Central memory CD8-positive, alpha-beta T cell (primary cell): ENCODE measurements at places on chromosomes 7 and 10.
A peak's percentile ranks its signal among the peaks of the same experiment; 100 is the strongest.

DNA sequence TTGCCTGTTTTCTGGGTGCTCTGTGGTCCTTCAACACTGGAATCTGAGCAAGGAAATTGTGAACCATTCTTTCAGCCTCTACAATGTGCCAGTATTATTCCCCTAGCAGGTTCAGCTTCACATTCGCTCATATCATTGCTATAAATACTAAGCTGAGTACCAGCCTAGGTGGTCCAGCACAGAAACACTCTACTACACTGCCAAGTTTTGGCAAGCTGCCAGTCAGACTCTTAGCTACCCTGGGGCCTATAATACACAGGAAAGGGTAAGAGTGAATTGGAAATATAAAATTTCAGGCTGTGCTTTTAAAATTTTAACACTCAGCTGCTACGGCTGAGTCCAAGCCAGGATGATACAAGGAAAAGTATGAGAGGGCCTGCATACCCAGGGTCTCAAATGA lies 49.9 kb upstream of the PPP1R3A start:
- no peaks in the 10 kb centered on the region for H3K36me3 ChIP-seq
- no peak for DNase-seq
- no peak overlapping the region for H3K4me3 ChIP-seq
- H3K4me1 ChIP-seq, result no peaks in the 10 kb centered on the region
- no peak overlapping the region for H3K27ac ChIP-seq
- H3K27me3 ChIP-seq, result no peaks in the 10 kb centered on the region

- H3K36me3 ChIP-seq, result peaks cover 2% of the 10 kb centered on the region
- no peak overlapping the region for H3K4me3 ChIP-seq
- no peaks in the 10 kb centered on the region for H3K4me1 ChIP-seq
- no peak for DNase-seq
- no peak overlapping the region for H3K27ac ChIP-seq
Measured at GRCh38 chr10:17744341-17744861, 7.6 kb upstream of the TMEM236 start.

DNA sequence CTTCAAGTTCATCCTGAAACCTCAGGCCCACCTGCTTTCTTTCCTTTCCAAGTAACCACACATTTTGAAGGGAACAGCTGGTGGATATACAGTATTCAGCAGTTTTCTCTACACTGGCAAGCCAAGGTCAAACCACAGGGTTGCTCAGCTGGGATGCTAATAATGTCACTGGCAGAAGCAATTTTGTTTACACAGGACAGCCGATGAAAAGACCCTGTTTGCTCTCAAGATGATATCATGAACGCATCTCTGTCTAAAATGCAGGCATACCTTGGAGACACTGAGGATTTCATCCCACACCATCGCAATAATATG lies 186.2 kb downstream of the USP6NL start:
- DNase-seq, result no peak
- H3K4me3 ChIP-seq, result no peak overlapping the region
- peaks cover 2% of the 10 kb centered on the region for H3K36me3 ChIP-seq
- H3K4me1 ChIP-seq, result peaks cover 16% of the 10 kb centered on the region
- no peak overlapping the region for H3K27ac ChIP-seq

DNA sequence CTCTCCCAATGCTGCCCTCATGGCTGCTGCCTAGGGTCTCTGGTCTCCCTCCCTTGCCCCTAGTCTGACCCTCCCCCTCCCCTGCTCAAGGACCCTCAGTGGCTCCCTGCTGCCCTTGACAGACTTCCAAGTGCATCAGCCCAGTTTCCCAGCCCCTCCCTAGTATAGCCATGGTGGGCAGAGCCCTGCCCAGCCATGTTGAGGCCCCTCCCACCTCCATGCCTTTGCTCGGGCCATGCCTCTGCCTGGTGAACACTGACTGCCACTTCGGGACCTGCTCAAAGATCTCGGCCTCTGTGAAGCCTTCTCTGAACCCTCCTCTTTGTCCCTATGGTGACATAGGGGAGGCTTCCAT lies 73.2 kb downstream of the MYL10 start:
- no peaks in the 10 kb centered on the region for H3K4me1 ChIP-seq
- DNase-seq, result no peak
- no peaks in the 10 kb centered on the region for H3K36me3 ChIP-seq
- H3K4me3 ChIP-seq, result no peak overlapping the region
- H3K27ac ChIP-seq, result no peak overlapping the region

- no peak overlapping the region for H3K4me3 ChIP-seq
- no peak for DNase-seq
- H3K27ac ChIP-seq, result no peak overlapping the region
- H3K4me1 ChIP-seq, result peaks cover 4% of the 10 kb centered on the region
- H3K36me3 ChIP-seq, result peaks cover 5% of the 10 kb centered on the region
- no peaks in the 10 kb centered on the region for H3K27me3 ChIP-seq
Measured at GRCh38 chr10:103637011-103637410, 143.5 kb downstream of the NEURL1 start.

DNA sequence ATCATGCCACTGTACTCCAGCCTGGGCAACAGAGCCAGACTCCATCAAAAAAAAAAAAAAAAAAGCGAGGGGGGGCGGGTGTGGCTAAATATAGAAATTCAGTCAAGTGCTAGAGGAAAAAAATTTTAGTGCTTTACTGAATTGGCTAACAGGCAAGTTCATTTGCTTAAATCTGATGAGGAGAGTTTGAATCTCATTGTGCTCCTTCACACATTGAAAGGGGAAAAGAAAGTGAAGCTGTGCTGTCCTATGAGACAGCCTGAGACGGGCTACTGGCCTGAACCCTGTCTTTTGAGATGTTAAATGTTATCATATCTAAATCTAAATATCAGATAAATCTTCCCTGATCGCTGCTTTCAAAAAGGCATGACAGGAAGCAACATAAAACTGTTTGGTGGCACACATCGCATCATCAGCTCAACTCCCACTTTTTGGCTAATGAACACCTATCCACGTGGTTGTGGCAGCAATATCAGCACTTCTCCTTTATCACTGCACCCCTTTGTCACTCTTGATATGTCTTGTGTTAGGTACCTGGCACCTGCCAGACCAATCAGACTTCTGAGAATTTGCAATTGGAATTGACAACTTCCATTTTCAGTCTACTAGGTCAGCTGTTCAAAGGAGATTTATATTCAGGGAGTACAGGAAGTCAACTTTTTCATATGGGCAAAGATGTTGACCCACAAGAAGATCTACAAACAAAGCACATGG lies 14.0 kb upstream of the IFIT1B start:
- DNase-seq, result no peak
- H3K27me3 ChIP-seq, result no peaks in the 10 kb centered on the region
- H3K36me3 ChIP-seq, result peaks cover 2% of the 10 kb centered on the region
- no peak overlapping the region for H3K27ac ChIP-seq
- H3K4me1 ChIP-seq, result peaks cover 17% of the 10 kb centered on the region
- no peak overlapping the region for H3K4me3 ChIP-seq

- H3K4me1 ChIP-seq, result no peaks in the 10 kb centered on the region
- no peak overlapping the region for H3K27ac ChIP-seq
- H3K27me3 ChIP-seq, result peaks cover 27% of the 10 kb centered on the region
- no peak for DNase-seq
Measured at GRCh38 chr7:21923658-21924057, 22.0 kb downstream of the CDCA7L start.

DNA sequence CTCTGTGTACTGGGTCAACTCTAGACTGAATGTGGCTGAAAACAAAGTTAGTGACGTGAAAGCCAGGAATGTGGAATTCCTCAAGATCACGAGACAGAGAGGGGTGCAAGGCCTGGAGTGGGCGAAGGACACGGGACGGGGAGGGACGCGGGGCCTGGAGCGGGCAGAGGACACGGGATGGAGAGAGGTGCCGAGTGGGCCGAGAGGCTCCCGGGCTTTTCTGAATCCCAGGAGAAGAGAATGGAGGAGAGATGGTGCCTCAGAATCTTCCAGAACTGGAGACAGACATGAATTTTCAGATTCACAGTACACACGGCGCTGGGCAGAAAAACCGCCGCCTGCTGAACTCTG lies 50.6 kb upstream of the PRKAR1B start:
- H3K36me3 ChIP-seq, result peaks cover 8% of the 10 kb centered on the region
- DNase-seq, result no peak
- no peak overlapping the region for H3K4me3 ChIP-seq
- no peaks in the 10 kb centered on the region for H3K27me3 ChIP-seq

- H3K4me3 ChIP-seq, result no peak overlapping the region
- H3K27me3 ChIP-seq, result no peaks in the 10 kb centered on the region
- H3K4me1 ChIP-seq, result no peaks in the 10 kb centered on the region
- peaks cover 2% of the 10 kb centered on the region for H3K36me3 ChIP-seq
- no peak overlapping the region for H3K27ac ChIP-seq
Measured at GRCh38 chr7:20152511-20152910, 64.7 kb downstream of the MACC1 start.

- H3K4me3 ChIP-seq, result peak overlapping the region; percentile 97
- peak; percentile 59 for DNase-seq
- peaks cover 64% of the 10 kb centered on the region for H3K36me3 ChIP-seq
- H3K27ac ChIP-seq, result peak overlapping the region; percentile 100
Measured at GRCh38 chr10:3785851-3786271, 852 bp upstream of the KLF6 start.

DNA sequence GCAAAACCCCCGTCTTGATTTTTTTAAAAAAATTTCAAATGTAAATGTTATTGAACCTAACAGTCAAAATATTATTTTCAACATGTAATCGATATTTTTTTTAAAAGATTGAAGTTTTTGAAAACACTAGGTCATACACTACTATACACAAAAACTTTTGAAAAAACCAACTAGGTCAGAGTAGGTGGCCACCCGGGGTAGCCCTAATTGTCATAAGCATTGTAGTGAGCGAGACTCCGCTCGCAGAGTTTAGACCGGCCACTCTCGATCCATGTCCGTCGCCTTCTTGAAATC lies 417 bp downstream of the RFC2 start:
- peak overlapping the region; percentile 96 for H3K27ac ChIP-seq

DNA sequence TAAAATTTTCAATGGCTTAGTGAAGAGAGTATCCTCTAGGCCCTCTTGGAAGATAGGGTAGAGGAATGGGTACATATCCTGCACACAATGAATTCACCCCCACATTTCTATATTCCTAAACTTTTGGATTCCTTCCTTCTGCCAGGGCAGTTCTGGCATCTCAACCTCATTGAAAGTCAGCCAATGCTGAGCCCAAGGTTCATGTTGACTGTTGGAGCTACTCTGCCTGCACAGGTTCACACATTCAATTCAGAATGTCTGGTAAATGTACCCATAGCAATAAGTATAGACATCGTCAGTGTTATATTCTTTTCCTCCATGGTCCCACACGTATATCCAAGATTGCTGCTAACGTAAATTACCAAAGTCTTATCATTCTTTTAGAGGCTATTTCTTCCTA lies 48.9 kb upstream of the STARD3NL start:
- H3K27ac ChIP-seq, result no peak overlapping the region
- no peaks in the 10 kb centered on the region for H3K4me1 ChIP-seq
- no peak for DNase-seq
- peaks cover 54% of the 10 kb centered on the region for H3K27me3 ChIP-seq

- no peaks in the 10 kb centered on the region for H3K4me1 ChIP-seq
- H3K4me3 ChIP-seq, result no peak overlapping the region
- no peaks in the 10 kb centered on the region for H3K27me3 ChIP-seq
- H3K27ac ChIP-seq, result no peak overlapping the region
Measured at GRCh38 chr10:3143366-3143765, 29.2 kb downstream of the PITRM1 start.

DNA sequence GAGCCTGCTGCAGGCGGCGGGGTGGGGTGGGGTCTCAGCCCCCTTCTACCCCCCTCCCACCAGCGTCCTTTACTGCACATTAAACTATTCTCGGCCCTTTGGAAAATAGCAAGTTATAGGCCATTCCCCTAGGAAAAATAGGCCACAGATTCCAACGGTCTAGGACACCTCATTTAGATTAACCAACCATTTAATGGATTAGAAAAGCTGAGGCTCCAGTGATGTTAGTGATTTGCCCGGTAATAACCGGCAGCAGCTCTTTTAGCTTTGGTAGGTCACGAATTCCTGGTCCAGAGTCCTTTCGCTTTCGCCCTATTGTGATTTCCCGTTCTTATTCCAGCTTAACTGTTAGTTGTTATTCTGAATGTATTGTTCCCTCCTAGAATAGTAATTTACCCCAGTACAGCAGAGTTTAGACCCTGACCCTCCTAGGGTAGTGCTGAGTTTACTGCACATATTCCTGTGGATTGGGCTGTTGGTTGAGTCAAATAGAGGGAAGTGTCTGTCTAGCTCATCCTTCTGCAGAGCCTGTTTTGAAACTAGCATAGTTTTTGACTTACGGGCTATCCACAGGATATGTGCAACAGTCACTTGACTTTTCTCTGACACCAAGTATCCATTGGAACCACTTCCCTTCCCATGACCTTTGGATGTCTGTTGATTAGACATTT lies 754 bp downstream of the GSTO1 start:
- no peak for DNase-seq
- H3K36me3 ChIP-seq, result peaks cover 28% of the 10 kb centered on the region
- H3K27ac ChIP-seq, result peak overlapping the region; percentile 83
- peaks cover 54% of the 10 kb centered on the region for H3K4me1 ChIP-seq
- H3K4me3 ChIP-seq, result peak overlapping the region; percentile 90
- peaks cover 4% of the 10 kb centered on the region for H3K27me3 ChIP-seq

- no peak overlapping the region for H3K27ac ChIP-seq
- no peak overlapping the region for H3K4me3 ChIP-seq
- H3K36me3 ChIP-seq, result no peaks in the 10 kb centered on the region
Measured at GRCh38 chr10:97721871-97722780, 8.6 kb downstream of the MARVELD1 start.

GRCh38 chr7:116165717-116166116 lies 44.6 kb upstream of the TES start:
- no peak overlapping the region for H3K27ac ChIP-seq
- DNase-seq, result no peak
- peaks cover 6% of the 10 kb centered on the region for H3K4me1 ChIP-seq
- no peak overlapping the region for H3K4me3 ChIP-seq

GRCh38 chr7:24580283-24580946 lies 7.2 kb downstream of the PALS2 start:
- H3K36me3 ChIP-seq, result no peaks in the 10 kb centered on the region
- no peak for DNase-seq
- no peaks in the 10 kb centered on the region for H3K27me3 ChIP-seq
- H3K27ac ChIP-seq, result no peak overlapping the region
- no peak overlapping the region for H3K4me3 ChIP-seq

- peak overlapping the region; percentile 72 for H3K4me3 ChIP-seq
- DNase-seq, result no peak
- H3K4me1 ChIP-seq, result peaks cover 85% of the 10 kb centered on the region
- H3K27me3 ChIP-seq, result no peaks in the 10 kb centered on the region
Measured at GRCh38 chr7:50394315-50394714, 55.8 kb downstream of the FIGNL1 start.

- peaks cover 41% of the 10 kb centered on the region for H3K27me3 ChIP-seq
- no peaks in the 10 kb centered on the region for H3K36me3 ChIP-seq
- H3K27ac ChIP-seq, result no peak overlapping the region
- no peaks in the 10 kb centered on the region for H3K4me1 ChIP-seq
- DNase-seq, result no peak
Measured at GRCh38 chr7:148473703-148474480, 116.7 kb upstream of the C7orf33 start.

GRCh38 chr7:16743236-16743635 lies 10.3 kb upstream of the TSPAN13 start:
- no peaks in the 10 kb centered on the region for H3K4me1 ChIP-seq
- H3K27me3 ChIP-seq, result no peaks in the 10 kb centered on the region
- no peak overlapping the region for H3K4me3 ChIP-seq
- peaks cover 3% of the 10 kb centered on the region for H3K36me3 ChIP-seq
- DNase-seq, result no peak
